ENCODE measurements at places on chromosomes 7 and 10.

DNA sequence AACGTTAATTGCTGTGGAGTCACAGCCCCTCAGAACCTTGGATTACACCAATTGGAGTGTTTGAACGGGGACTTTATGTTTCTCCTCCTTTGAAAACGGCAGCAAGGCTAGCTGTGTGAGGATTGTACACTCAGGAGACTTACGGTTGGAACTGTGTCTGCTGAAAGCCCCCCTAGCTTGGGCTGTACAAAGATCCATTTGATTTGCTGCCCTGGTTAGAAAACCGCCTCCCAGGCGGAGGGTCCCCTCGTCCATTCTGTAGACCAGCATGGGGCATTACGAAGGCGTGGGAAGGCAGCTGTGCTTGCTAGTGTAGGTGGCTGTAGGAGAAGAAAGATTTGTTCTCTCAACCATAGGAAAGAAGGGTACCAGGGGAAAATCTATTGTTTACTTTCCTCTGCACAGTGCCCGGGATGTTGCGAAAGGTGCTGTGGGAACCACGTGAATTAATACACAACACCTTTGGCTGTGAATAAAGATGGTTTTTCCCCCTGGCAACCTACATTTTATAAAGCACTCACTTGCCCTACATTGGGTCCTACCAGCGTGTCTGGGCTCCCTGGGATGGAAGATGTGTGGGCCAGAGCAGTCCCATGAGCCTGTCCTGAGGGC, 73.4 kb upstream of the BTBD16 start:
- DNase-seq = no peak

- no peak for DNase-seq
These were observed 1.0 kb downstream of the BUD31 start for GRCh38 chr7:99409806-99410205.

- DNase-seq = no peak
These were observed 62.6 kb upstream of the PLPP4 start for GRCh38 chr10:120394446-120394845.

- DNase-seq = no peak
These were observed 106.6 kb downstream of the EXOC4 start for GRCh38 chr7:133359449-133359848.

GRCh38 chr10:17143055-17143690, 13.6 kb upstream of the CUBN start:
- DNase-seq = no peak

DNA sequence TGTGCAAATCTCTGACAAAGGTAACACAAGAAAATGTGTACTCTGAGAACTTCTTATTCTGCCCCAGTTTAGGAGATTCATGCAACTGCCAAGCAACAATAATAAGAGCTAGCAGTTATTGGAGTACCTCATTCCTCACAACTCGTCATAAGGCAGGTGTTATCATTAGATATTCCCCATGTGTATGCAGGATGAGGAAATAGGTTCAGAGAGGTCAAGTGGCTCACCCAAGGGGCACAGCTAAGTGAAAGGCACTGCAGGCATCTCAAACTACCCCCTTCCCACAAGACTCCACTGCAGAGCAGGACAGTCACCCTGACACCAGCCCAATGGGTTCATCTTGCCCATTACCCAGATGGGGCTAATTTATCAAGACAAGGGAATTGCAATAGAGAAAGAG, 1.3 kb upstream of the GSTK1 start:
- no peak for DNase-seq

GRCh38 chr7:15719311-15719710, 32.8 kb upstream of the MEOX2 start:
- no peak for DNase-seq

DNA sequence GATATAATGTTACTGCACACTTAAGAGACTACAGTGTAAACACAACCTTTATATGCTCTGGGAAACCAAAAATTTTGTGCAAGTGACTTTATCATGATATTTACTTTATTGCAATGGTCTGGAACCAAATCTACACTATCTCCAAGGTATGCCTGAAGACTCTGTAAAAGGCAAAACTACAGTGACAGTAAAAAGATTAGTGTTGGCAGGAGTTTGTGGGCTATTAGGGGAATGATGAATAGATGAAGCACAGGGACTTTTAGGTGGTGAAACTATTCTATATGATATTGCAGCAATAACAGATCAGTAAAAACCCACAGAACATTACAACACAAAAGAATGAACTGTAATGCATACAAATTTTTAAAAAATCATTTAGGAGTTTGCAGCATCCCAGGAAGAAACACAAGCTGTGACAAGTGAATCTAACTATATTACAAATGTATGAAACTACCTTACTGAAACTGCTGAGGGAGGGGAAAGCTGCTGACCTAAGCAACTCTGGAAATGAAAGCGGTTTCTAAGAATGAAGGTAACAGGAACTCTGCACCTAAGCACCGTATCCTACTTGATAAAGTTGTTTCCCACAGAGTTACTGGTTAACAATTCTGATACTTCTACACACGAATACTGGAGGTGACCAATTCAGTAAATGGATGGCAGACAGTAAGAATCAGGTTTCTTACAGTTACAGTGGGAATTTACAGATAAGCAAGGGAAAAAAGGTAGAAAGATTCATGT, 82.6 kb downstream of the ATE1 start:
- no peak for DNase-seq

- DNase-seq = no peak
These were observed 58.9 kb downstream of the PRKAR2B start for GRCh38 chr7:107103369-107103768.

- no peak for DNase-seq
These were observed 224.7 kb downstream of the CUX1 start for GRCh38 chr7:102042016-102042656.

- no peak for DNase-seq
These were observed 42.0 kb downstream of the LYZL2 start for GRCh38 chr10:30587522-30588031.

DNA sequence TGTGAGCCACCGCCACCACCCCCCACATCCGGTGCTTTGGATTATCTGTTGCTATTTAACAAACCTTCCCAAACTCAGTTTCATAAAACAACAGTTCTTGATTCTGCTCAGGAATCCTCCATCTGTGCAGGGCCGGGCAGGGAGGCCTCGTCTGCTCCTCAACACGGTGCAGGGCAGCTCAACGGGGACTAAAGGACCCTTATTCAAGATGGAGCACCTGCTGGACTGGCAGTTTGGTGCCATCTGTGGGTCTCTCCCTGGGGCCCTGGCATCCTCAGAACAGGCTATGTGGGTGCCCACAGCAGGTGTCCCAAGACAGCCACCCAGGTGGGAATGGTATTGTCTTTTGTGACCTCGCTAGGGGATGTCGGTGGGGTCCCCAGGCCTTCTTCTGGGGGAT, 31.0 kb upstream of the ELFN1 start:
- no peak for DNase-seq

DNA sequence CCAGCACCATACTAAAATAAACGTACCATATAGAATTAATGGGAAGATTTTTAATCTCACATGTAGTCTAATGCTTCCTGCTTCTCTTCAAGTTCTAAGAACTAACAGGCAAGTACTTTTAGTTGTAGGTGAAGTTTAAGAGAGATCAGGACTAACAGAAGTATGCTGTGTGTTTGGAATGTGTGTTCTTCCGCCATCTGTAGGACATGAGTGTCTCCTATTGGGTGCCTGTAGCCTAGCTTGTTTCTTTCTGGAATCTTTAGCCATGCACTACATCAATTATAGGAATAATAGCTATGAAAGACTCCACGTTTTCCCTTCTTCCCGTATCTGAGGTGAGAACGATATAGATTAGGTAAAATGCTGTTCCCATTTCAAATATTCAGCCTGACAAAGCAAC, 140.2 kb upstream of the AHR start:
- DNase-seq = no peak

GRCh38 chr10:99395750-99396445, 34.5 kb downstream of the GOT1 start:
- no peak for DNase-seq

DNA sequence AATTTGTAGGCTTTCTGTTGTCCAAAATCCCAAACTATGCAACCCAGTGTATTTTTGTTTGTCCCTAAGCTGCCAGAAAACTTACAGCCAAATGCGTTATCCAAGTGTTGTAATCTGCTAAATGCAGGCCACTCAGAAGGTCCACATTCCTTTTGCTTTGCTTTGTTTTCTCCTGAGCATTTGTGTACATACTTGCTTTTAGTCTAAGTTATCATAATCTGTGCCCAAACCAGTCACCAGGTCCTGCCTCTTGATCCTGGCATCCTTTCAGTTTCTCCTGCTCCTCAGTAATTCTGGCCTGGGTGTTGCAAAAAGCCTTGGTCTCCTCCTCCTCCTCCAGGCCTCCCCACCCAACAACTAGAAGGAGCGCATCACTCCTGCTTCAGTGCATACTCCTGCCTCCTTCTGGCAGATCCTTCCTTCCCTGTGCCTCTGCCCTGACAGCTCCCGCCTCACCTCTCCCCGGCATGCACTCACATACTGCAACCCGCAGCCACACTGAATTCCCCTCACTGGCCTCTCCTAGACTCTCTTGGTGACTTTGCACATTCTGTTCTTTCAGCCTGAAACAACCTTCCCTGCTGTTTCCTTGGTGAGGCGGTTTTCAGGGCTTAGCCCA, 2.3 kb downstream of the DENND2A start:
- DNase-seq = no peak

DNA sequence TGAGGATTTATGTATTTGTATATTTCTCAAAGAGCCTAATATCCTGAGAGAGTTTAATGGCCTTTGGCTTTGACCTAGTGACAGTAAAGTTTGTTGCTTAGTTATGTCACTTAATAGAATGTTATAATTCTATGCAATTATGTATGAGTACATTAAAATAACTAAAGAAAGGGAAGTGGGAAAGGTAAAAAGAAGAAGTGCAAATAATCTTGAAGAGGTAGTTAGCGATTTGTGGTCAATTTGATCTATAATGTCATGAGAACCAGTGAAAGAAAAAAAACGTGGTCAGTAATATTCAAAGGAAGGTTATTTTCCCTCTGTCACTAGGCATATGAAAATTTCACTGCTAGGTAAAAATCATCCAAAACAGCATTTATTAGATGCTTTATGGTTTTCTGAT, 143.4 kb upstream of the LSM8 start:
- no peak for DNase-seq

DNA sequence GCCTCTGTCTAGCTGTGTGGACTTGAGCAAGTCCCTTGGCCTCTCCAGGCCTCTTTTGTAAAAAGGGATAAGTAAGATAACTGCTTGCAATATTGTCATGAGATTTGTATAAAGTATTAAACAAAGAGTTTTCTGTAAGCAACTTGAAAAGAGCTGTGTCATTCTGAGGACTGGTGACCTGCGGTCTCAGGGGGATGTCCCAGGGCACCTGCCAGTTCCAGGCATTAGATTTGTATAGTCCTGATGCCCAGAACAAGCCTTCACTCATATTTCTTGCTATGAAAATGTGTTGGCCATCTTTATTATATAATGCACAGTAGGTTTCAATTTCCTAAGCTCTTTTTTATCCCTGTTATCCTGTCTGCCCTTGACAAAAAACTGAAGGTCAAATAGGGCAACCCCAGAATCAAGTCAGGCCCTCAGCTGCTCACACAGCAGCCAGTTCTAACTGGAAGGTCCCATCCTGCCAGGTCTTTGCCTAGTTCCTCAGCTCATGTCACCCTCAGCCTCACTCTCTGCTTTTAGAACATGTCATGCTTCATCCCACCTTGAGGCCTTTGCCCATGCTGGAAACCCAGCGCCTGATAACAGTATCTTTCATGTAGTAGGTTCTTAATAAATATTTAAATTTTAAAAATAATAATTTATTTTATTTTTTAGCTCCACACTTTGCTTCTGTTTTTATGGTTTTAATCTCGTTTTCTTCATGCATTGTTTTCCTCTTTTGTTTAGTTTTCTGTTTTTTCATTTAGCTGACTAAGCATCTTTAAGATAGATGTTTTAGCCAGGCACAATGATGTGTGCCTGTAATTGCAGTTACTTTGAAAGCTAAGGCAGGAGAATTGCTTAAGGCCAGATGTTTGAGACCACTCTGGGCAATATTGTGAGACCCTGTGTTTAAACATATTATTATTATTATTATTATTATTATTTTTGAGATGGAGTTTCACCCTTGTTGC, 87.5 kb upstream of the ZNF92 start:
- DNase-seq = no peak

GRCh38 chr10:124372899-124373298, 45.8 kb downstream of the OAT start:
- no peak for DNase-seq

DNA sequence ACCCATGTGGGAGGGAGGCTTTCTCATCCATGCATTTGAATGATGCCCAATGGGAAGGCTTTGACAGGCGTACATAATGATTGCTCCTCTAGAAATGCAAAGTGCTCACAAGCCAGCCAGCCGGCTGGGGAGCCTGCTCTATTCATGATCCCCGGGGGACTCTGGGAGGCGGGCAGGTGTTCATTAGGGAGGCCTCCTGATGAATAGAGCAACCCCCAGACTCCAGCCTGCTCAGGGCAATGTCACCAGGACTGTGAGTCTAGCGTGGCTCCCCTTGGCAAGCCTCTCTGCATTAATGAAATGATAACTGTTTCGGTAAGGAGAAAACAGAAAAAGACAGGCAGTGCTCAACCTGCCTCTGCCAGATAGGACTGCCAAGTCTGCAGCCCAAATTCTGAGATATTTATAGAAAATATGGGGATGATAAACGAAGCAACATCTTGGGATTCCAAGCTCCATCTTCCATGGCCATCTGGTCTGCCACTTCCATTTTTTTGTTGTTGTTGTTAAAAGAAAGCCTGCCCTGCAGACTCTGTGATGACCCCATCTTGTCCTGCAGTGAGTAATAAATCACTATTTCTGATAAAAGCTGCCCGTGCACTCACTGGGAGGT, 236.4 kb downstream of the PRPF18 start:
- DNase-seq = no peak

DNA sequence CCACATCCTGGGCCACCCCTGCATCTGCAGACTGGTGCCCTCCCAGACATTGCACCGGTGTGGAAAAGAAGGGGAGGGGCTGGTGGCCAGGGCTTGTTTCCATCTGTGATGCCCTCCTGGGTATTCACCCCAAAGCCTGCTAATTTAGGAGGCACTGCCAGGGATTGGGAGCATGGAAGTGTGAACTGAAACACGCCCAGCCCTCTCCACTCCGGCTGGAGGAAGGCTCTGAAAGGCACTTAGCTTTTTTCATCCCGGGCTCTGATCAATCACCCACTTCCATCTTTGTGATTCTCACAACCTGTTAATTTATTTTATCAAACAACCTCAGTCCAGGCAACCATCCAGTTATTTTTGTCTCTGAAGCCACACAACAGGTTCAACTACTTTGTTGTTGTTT, 20.9 kb upstream of the CPXM2 start:
- no peak for DNase-seq

GRCh38 chr10:127694580-127695193, 42.3 kb upstream of the FOXI2 start:
- no peak for DNase-seq

GRCh38 chr10:73414230-73414945, 530 bp upstream of the ANXA7 start:
- no peak for DNase-seq

DNA sequence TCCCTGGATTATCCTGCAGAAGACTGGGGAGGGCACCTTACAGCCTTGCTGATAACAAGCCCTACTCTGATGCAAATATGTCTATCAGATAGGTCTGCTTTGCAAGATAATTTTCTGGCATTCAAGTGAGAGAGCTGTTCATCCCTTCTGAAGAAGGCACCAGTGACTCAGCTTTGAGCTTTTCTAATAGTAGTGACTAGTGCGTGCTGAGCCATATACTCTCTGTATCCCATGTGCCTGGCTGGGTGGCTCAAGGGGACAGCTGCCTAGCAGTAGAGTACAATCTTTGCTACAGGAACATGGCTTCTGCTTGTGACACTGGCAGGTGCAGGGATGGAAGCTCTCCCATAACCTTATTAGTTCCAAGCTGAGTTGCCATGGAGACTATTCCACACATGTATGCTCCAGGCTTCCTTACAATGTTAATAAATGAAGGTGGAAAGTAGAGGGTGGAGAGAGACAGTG, 35.0 kb upstream of the ABCB4 start:
- DNase-seq = no peak
